ENCODE measurements at places on chromosomes 13 and 19.

DNA sequence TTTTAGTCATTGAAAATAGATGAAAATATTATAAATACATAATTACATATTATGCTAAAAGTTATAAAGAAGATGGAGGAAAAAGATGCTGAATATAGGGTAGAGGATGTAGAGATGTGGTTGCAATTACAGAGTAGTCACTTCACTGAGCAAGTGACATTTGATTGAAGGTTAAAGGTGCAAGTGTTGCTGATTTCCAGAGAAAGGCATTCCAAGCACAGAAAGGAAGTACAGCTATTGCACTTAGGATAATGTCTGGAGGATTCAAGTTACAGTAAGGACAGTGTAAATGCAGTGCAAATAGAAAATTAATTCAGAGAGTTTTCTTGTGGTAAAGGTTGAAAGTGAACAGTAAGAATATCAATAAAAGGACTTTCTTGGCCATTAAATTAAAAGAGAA, 1721.8 kb downstream of the PCDH9 start:
- no peak for DNase-seq

- DNase-seq, result no peak
Measured at GRCh38 chr13:46609052-46609451, 56.1 kb downstream of the LRCH1 start.

DNA sequence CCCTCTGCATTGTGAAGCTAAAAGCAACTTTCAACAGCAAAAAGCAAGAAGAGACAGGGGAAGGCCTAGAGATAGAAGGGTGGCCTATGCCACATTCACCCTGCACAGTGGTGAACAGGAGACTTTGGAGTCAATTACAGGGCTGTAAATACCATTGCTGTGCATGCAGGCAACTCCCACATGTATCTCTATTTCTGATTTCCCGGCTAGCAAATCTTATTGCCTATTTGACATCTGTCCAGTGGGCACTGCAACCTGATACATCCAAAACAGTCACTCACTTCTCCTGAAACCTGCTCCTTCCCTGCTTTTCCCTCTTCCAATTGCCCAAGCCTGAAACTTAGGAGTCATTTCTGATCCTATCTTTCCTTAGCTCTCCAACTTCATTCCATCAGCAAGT, 13.4 kb downstream of the RUBCNL start:
- DNase-seq, result no peak

DNA sequence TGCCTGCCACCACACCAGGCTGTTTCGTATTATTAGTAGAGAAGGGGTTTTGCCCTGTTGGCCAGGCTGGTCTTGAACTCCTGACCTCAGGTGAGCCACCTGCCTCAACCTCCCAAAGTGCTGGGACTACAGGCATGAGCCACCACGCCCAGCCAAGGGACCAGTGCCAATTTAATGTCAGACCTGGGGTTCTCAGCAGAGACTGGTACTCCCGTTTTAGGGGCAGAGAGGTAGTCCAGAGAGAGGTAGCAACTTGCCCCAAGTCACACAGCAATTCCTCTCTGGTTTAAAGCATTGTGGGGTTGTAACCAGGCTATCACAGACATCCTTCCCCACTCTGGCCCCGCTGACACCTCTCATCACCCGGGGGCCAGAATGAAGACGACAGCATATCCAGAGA, 112.1 kb downstream of the PTPRS start:
- no peak for DNase-seq

DNA sequence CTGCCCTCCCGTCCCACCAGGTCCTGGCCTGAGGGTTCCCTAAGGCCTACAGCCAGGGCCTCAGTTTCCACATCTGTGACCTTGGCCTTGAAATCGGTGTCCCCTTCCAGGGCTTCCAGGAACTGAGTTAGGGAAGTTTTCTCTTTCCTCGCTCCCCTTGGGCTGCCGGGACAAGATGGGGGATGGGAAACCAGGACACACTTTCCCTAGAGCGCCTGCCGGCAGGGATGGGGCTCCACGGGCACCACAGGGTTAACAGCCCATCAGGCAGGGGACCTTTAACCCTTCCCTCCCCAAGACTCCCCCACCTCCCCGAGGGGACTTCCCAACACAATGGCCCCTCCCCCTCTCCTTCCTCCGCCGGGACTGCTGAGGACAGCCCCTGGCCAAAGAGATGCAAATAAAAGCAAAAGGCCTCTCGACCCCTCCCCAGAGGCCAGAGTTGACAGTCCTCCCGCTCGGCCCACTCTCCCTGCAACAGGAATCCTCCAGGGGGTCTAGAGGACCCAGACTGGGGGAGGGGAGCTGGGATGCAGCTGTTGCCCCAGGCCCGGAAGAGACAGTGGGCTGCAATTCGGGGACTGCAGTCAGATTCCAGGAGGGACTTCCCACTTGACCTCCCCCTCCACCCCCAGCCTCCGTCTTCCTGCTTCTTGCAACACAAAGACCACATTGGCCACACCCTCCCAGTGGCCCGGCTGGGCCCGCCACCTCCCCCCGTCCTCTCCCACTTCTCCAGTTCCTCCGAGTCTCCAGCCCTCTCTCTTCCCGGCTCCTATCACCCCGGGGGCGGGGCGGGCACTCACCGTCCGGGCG, 3.4 kb downstream of the BBC3 start:
- peak; percentile 51 for DNase-seq

DNA sequence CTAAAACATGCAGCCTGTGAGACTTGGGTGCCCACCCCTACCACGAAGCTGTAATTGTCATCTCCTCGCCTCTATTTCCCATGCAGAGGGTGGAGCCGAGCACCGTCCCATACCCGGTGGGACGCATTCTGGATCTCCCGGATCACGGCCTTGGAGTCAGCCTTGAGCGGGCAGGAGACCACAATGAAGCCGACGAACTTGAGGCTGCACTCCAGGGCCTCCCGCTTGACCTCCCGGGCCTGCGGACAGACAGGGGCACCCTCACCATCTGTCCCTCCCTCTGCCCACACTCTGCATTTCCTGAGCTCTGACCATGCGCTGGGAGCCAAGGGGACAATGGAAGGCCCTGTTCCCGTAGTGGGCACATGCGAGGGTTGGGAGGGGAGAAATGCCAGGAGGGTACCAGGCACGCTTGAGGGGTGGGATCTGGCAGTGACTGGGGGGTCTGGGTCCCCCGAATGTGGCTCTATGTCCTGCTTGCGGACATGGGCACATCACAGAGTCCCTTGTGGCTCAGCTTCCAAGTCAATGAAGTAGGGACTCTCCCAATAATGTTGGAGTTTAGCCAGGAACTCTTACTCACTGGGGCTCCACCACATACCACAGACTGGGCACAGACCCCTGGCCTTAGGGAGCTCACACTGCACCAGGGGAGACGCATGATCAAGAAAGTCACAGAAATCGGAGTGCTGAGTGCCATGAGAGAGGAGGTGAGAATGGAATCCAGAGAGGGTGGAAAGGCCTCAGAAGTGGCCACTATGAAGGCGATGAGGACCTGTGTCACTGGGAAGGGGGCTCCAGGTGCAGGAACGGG, 9.2 kb upstream of the GMIP start:
- DNase-seq, result no peak

GRCh38 chr19:49333811-49334288, 1.4 kb upstream of the CD37 start:
- no peak for DNase-seq

DNA sequence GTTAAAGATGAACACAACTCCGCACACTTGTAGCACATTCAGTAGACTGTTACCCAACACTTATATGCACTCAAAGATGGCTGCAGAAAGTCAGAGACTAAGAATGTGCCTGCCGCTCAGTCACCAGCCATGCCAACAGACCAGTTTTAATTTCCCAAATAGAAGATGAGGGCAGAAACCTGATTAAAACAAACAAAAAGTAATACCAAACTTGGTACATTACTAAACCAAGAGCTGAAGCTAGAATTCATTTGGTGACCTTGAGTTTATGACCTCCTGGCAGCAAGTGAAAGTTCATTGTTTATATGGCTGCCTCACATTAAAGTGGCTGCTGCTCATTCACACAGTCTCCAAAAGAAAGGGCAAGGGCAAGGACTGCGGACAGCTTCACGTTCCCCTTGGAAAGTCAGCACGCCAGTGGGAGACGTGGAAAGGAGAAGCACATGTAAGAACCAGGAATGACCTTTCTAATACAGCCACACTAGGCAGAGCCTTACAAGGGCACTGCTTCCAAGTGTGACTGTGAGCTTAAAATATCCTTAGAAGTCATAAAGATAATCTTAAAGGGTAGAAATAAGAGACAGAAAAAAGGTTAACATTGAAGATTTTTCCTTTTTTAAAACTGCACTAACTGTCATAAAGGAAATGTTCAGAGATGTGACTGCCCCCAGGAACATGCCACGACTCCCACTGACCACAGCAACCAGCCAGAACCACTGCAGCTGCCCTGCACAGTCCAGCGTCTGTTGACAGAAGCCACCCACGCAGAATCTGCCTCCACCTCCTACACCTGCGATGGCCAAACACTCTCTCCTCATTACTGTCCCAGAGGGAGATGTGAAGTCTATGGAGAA, 73.5 kb downstream of the STK24 start:
- no peak for DNase-seq

DNA sequence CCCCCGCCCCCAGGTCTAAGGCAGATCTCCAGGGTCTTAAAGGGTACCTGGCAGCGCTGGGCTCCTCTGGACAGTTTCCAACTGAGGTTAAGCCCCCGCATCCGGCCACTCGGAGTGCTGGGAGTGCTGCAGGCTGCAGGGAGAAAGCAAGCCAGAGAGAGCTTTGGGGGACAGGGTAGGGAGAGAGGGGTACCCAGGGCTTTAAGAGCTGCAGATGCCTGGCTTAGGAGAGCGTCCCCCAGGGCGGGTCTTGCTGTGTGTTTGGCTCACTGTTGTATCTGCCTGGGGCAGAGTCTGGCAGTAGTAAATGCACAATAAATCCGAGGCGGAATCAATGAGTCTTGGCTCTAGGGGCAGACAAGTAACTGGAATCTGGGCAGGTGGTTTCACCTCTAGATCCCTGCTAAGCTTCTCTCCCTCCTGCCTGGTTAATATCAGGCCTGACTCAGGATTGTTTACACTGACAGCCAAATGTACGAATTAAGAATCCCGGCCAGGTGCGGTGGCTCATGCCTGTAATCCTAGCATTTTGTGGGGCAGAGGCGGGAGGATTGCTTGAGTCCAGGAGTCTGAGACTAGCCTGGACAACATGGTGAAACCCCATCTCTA, 798 bp upstream of the COX6B2 start:
- no peak for DNase-seq

- no peak for DNase-seq
Measured at GRCh38 chr13:114112231-114112825, 20.1 kb downstream of the RASA3 start.

DNA sequence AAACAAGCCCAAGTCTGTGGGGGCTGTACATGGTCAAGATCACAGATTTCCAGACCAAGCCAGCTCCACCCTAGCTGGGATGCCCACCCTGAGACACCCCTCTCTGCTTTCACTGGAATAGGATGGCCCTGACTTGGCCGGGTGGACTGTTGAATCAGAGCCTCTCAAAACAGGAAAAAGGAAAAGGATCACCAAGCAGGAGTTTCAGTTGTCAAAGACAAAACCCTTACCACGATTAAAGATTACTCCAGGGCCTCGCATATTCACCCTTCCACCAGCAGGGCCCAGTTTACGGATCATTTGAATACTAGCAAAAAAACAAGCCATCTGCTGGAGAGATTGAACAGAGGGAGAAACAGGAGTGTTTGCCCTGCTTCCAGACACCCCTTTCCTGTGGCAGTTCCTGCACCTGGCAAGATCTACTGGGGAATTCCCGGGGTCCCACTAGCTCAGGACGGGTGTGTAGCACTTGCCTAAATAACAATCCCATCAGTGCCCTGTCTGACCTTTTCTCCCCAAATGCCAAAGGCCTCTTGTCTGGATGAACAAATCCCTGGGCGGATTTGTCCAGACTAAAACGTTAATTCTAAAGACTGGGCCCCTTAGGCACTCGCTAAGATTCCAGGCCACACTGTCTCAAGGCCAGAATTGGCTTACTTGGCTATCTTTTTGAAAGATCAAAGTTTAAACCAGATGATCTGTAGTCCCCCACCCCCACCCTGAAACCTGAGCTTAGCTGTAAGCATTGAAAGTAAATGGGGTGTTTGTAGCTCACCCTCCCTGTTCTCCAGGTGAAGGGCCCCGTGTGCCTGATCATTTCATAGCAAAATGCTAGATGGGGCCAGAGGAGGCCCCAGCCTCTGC, 38.4 kb downstream of the ACTN4 start:
- no peak for DNase-seq

GRCh38 chr13:28140433-28141125, 2.2 kb downstream of the PAN3 start:
- DNase-seq, result no peak

GRCh38 chr19:35545855-35546381, 492 bp downstream of the TMEM147 start:
- no peak for DNase-seq

DNA sequence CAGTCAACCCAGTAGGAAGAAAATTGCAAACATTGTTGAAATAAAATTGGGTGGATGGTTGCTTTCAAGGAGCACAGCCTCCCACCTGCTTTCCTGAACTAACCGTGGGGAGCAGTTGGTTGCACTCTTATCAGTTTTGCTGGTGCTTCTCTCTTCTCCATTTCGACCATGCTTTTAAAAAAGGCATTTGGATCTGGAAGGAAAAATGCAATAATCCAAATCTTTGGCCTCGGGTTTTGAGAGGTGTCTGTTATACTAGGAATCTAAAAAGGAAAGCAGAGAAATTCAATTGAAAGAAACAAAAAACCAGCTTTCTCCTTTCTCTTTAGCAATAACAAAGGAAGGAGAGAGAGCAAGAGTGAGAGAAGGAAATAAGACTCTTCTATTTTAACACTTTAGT, 113.6 kb upstream of the ARGLU1 start:
- no peak for DNase-seq
